ENCODE measurements at places on chromosomes 7 and 10. TPM values are rescaled to one million over a fixed set of nuclear protein-coding genes. Genes with fewer than 3 reads are reported as not detected.
A peak's percentile ranks its signal among the peaks of the same experiment; 100 is the strongest.

DNA sequence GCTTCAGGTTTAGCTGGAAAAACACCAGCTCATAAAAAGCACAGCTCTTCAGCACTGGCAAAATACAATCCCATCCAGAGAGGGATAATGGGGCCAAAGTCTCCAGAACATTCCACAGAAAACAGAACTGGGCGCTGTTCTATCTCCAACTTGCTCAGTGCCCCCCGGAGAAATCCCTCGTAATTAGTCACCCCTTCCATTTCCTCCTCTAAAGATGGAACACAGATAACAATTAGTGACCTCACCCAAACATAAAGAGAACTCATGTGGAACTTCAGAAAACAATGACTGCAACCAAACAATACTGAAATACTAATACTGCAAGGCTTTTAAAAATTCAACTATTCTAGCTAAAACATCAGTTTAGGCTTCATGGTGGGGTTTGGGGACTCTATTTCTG, 46.3 kb downstream of the KIAA1549 start:
- H3K27me3 ChIP-seq, result no peaks in the 10 kb centered on the region
- H3K4me3 ChIP-seq, result no peak overlapping the region
- H3K36me3 ChIP-seq, result no peaks in the 10 kb centered on the region
- H3K4me1 ChIP-seq, result peaks cover 27% of the 10 kb centered on the region
- DNase-seq, result no peak

GRCh38 chr10:128926711-128927110, 540.3 kb upstream of the MGMT start:
- H3K36me3 ChIP-seq, result no peaks in the 10 kb centered on the region
- no peak for DNase-seq
- no peaks in the 10 kb centered on the region for H3K27me3 ChIP-seq
- peaks cover 10% of the 10 kb centered on the region for H3K4me1 ChIP-seq
- H3K4me3 ChIP-seq, result no peak overlapping the region

DNA sequence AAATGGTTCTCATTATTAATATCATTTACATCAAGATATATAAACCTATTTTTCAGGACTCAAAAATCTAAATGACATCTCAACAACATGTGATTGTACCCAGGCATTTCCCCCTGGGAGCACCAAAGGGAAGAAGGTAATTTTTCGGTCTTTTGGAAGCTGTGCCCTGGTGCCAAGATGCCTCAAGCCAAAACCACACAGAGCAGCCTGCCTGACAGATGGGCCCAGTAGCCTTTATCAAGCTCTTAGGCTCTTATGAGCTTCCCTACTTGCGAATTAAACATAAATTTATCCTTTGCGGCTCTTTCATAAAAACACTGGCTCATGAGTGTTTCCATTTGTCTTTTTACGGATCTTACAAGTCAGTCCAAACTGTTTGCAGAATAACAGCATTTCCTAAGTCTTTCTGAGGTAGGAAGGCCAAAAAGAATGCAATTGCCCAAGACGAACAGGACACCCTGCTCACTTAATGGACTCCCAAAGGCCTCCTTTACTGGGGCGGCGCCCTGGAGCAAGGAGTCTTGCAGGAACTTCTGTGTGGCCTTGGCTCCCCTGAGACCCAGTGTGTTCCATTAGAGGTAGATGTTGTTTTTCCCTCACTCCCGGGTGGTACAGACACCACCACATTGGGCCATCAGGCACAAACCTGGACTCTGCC, 4.1 kb upstream of the RASSF4 start:
- DNase-seq, result no peak
- H3K27me3 ChIP-seq, result peaks cover 7% of the 10 kb centered on the region
- peaks cover 9% of the 10 kb centered on the region for H3K36me3 ChIP-seq
- H3K4me3 ChIP-seq, result no peak overlapping the region
- H3K4me1 ChIP-seq, result peaks cover 31% of the 10 kb centered on the region
- no peak overlapping the region for H3K27ac ChIP-seq

GRCh38 chr10:63629363-63630084, 108.3 kb downstream of the REEP3 start:
- no peaks in the 10 kb centered on the region for H3K27me3 ChIP-seq
- peak overlapping the region; percentile 98 for H3K27ac ChIP-seq
- peaks cover 66% of the 10 kb centered on the region for H3K4me1 ChIP-seq
- H3K4me3 ChIP-seq, result peak overlapping the region; percentile 68
- no peaks in the 10 kb centered on the region for H3K36me3 ChIP-seq
- peak; percentile 95 for DNase-seq

GRCh38 chr7:43004082-43004481, 71.9 kb downstream of the MRPL32 start:
- no peak overlapping the region for H3K27ac ChIP-seq
- H3K36me3 ChIP-seq, result no peaks in the 10 kb centered on the region
- no peak overlapping the region for H3K4me3 ChIP-seq
- DNase-seq, result no peak

- H3K27ac ChIP-seq, result no peak overlapping the region
- DNase-seq, result no peak
- peaks cover 20% of the 10 kb centered on the region for H3K36me3 ChIP-seq
Measured at GRCh38 chr10:96978621-96979154, 146.6 kb downstream of the LCOR start.

DNA sequence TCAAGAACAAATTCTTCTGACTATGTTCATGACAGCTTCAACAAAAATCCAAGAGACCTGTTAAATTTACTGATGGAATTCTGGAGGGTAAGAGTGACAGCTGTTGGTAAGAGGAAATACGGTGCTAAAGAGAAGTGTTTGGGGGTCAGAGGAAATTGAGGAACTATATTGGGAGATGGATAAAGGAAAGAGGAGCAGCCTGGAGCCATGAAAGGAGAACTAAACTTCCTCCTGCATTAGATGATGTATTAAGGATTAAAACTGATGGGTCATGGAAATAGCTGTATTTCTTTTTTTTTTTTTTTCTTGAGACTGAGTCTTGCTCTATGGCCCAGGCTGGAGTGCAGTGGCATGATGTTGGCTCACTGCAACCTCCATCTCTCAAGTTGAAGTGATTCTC, 95.3 kb downstream of the HERPUD2 start:
- DNase-seq, result no peak
- no peaks in the 10 kb centered on the region for H3K27me3 ChIP-seq
- peaks cover 7% of the 10 kb centered on the region for H3K4me1 ChIP-seq
- H3K4me3 ChIP-seq, result no peak overlapping the region

DNA sequence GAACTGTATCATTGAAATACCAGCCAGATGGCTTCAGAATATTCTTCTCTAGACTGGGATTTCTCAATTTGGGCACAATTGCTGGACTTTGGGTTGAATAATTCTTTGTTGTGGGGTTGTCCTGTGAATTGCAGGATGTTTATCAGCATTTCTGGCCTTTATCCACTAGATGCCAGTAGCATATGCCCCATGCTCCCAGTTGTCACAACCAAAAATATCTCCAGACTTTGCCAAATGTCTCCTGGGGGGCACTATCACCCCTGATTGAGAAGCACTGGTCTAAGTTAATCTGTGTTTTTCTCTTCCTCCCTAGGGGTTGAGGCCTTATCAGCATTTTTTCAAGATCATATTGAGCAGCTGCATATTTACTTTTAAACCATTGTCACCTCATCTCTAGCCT, 204.9 kb upstream of the SP8 start:
- H3K27ac ChIP-seq, result no peak overlapping the region
- DNase-seq, result no peak
- H3K4me3 ChIP-seq, result no peak overlapping the region
- peaks cover 26% of the 10 kb centered on the region for H3K36me3 ChIP-seq
- H3K27me3 ChIP-seq, result no peaks in the 10 kb centered on the region

PIK3CG gene
- 0.11 TPM for total RNA-seq

DNA sequence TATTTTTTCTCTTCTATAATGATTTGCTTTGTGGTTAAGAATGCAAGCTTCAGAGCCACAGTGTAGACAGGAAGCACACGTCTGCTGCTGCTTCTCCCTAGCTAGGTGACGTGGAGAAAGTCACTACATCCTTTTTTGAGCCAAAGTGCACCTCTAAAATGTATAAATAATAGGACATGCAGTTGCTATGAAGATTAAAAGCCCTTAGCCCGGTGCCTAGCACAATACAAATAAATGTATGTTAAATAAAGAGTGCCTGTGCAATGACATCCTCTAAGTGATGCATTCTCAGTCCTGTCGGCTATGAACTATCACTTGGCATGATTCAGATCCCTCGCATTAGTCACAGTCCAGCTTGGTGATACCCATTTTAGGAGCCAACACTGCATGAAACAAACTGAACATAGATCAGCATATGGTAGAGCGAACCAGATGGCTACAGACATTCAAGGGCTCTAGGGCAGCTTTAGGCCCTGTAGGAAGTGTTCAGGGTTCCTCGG, 4.8 kb upstream of the TRDMT1 start:
- DNase-seq, result no peak
- H3K4me3 ChIP-seq, result no peak overlapping the region
- H3K36me3 ChIP-seq, result no peaks in the 10 kb centered on the region
- H3K4me1 ChIP-seq, result peaks cover 23% of the 10 kb centered on the region
- no peak overlapping the region for H3K27ac ChIP-seq

DNA sequence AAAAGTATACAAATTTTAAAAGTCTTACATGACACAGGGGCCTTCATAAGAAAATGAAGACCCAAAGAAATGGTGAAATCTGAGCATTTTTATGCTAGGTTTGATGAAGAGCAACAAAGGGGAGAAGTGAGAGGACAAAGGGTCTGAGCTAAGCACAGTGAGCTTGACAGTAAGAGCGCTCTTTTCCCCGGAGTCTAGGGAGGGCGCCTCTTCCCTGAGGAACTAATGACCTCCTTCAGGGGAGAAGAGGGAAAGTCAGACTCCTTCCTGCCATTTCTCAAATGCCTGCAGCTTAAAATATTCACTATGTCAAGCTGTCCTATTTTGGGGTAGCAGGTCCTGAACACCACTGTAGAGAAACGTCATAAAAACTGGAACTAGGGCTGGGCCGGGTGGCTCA, 18.1 kb upstream of the PAXIP1 start:
- H3K4me1 ChIP-seq, result peaks cover 7% of the 10 kb centered on the region
- peak; percentile 20 for DNase-seq
- H3K27me3 ChIP-seq, result peaks cover 2% of the 10 kb centered on the region
- peaks cover 9% of the 10 kb centered on the region for H3K36me3 ChIP-seq
- H3K4me3 ChIP-seq, result no peak overlapping the region
